ENCODE measurements at places on chromosomes 7 and 10. TPM values are rescaled to one million over a fixed set of nuclear protein-coding genes. Genes with fewer than 3 reads are reported as not detected.

DNA sequence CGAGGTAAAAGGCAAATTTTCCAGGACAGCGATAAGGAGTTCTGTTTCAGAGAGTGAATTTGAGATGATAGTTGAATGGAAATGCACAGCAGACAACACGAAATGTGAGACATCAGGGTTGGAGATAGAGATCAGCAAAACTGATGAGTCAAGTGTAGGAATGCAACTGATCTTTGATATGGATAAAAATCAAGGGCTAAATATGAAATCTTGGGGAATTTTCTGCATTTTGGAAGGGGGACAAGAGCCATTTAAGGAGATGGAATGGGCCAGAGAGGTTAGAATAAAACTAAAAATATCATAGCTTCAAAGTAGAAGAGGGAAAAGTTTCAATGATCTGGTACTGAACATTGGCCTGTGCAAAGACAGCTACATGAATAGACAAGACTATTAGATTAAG lies 11.5 kb downstream of the CISD1 start:
- DNase-seq: no peak

GRCh38 chr7:81299711-81300110 lies 380.9 kb upstream of the SEMA3C start:
- DNase-seq: no peak

DNA sequence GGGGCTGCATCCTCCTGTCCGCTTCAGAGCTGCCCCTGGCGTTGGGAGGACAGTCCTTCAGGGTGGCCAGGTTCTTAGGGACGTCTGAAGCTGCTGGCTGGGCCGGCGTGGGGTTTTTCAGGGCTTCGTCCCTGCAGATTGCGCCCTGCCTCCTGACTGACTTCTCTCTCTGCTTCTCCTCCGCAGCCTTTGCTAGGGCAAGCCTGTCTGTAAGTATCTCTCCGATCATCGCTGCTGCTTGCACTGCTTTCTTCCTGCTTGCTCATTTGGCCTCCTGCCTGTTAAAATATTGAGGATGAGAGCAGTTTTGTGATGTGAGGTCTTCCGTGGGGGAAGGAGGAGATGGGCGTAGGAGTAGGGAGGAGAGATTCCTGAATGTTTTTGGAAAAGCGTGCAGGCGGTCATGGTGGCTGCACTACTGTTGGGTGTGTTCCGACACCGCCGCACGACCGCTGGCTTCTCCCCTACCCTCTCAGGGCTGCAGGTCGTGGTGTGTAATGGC lies 25.3 kb downstream of the PFKFB3 start:
- no peak for DNase-seq

GRCh38 chr10:24568042-24568441 lies 155.6 kb downstream of the ARHGAP21 start:
- no peak for DNase-seq

DNA sequence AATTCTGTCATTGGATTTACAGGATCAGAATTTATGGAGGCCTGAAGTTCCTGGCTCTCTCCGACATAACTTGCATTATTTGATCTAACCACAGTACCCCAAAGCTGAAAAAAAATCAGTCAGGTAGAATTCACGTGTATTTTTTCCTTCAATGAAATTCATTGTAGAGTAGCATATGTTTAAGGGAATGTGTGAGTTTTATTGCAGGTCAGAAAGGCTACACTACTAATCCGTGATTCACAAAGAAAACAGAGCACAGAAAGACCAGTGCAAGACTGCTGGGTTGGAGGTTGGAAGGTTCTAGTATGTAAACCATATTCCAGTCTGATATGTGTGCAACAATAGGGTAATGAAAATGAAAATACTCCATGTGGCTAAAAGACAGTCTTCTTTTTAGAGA lies 247.0 kb upstream of the FERD3L start:
- no peak for DNase-seq

- peak; percentile 18 for DNase-seq
Measured at GRCh38 chr10:86162036-86162435, 204.6 kb downstream of the GRID1 start.

DNA sequence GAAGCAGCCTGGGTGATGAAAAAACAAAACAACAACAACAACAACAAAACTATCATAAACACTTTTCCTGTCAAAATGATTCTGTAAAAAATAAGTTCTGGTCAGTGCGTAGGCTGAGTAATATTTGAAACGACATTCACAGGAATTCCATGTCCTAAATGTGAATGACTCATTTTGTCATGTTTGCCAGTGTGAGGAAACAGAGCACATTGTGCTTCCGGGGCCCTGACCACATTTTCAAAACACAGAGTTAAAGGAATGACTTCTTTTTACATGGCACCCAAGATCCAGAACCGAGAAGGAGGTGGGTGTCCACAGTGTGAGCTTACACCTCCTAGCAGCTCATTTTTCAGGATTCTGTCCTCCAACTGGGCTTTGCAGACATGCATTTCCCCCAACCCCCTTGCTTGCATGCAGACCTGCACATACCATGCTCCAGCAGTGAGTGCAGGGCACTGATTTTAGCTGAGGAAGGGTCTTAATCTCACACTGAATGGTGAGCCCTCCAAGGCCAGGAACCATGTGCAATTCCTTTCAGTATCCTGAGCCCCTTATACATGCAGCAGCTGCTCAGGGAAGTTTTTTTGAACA lies 3.0 kb downstream of the CLRN3 start:
- DNase-seq: no peak

DNA sequence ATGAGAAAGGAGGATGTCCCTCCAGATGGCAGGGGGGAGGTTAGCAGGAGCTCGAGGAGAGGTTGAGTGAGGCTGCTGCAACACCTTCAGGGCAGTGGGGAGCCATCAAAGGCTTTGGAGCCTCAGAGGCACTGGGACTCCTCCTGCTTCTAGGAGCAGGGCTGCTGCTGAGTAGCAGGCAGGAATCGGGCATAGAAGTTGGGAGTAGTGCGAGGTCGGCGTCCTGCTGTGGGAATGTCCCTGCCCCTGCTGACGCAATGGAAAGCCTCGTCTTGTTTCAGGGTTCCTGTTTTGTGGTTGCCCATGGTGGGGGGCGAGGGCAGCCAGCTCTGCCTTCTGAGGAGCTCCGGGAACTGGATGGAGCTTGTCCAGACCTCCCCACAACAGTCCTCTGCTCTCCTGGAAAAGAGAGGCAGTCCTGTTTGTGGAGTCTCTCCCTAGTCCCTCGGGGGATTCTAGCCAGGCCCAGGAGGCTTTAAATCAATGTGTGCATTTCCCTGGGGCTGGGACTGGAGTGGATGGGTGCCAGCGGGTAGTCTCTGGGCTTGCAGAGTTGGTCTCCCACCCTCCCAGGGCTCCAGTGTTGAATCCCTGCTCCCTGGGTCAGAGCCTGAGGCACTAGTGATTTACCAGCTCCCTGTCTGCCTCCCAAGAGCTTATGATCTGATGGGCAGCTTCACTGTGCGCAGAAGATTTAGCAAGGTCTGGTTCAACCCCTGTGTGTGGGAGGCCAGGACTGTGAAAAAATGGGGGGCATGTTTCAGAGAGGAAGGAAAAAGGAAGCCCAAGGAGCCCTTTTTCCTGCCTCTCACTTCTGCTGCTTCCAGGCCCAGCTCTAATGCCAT lies 98.7 kb upstream of the PPIF start:
- DNase-seq: no peak

DNA sequence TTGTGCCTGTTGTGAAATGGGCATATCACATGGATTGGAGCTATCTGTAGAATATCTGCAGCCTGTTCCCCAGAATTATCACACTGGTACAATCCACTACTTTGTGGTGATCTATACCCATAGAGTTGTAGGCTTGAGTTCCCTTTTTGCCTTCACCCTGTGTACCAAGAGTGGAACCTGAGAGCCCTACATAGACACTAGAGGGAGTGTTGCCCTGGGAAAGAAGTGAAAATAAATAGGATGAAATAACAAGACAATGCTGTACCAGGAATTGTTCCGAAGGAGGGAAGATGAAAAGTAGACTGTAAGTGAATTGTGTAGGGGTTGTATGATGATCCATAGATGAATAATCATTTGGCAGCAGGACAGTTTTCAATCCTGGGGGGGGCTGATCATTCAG lies 9.0 kb downstream of the SORCS3 start:
- DNase-seq: no peak

DNA sequence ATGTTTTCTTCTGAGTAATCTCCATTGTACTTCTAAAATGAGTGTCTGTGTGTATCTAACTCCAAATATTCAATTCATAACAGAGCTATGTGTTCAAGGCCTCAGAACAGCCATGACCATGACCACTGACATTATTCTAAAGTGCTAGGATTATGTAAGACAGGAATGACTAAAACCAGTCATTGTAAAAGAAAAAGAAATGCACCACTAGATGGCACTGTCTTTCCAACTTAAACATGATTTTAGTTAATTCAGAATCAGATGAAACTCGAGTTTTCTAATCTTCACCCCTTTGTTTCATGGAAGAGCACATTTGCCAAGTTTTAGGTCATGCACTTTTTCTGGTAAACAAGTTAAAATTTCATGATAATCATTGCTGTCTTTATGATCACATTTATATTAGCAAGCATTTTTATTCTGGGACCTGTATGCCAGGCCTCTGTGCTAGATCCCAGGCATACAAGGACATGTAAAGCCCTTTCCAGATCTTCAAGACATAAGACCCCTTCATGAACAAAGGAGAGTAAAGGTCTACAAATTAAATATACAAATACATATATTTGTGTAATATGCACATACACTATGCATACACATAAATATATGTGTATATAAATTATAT lies 26.1 kb upstream of the RSU1 start:
- DNase-seq: peak; percentile 18

DNA sequence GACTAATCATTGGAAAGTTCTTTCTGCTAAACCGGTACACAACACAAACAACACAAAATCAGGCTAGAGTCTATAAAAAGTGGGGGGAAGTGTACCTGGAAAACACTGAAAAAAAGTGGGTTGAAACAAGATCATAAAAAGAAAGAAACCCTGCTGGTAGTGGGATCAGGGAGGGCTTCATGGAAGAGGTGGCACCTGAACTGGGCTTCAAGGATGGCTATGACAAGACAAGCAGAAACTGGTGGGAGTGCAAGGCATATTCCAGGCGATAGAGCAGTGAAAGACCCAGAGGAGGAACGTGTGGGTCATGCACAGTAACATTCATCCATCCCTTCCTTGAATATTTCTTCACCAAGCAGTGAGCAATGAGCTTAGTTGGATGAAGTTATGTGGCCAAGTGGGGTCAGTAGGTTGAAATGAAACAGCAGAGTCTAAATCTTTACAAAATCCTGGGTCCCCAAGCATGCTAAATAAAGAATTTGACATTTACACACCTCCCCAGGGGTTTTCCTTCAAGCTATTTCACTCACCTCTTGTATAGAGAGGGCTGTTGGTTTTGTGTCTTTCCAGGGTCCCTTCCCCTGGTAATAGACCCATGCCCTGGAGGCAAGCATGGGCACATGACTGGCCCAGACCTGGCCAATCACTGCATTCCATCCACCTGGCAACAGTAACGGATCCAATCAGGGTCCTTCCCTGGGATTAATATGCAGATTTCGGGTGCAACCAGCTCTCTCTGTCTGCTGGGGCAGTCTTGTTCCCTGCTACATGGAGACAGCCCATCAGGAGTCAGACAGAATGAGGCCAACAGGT lies 38.2 kb downstream of the SPOCK2 start:
- no peak for DNase-seq

DNA sequence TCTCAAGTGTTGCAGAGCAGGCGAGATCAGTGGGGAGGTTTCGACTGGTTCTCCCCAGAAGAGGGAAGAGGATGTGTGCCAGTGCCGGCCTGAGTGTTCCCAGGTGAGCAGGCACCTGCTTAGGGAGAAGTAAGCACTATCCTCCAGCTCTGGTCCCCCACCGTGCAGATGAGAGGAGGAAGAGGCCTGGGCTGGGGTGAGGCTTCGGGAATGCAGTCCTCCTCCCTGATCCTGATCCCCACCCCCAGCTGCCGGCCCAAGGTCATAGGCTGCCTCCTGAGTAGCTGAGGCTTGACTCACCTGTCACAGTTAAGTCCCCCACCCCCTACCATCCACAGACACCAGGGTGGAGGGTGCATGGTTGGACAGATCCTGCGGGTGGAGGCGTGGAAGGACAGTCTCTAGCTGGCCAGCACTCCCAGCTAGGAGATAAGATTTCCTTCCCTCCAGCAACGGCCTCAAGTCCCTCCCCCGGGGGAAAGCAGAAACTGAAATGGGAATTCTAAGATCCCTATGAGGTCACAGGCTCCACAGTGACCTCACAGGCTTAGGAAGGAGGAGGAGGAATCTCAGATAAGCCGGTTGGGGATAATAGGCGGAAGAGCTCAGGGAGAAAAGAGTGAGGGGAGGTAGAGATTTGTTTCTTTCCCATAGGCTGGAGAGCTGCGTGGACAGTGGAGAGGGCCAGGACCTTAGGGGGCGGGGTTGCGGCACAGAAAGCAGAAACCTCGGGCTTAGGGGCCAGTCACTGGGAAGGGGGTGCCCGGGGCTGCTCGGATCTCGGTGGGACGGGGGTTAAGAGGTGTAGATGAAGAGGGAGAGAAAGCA lies 1.0 kb downstream of the LRCH4 start:
- DNase-seq: no peak

DNA sequence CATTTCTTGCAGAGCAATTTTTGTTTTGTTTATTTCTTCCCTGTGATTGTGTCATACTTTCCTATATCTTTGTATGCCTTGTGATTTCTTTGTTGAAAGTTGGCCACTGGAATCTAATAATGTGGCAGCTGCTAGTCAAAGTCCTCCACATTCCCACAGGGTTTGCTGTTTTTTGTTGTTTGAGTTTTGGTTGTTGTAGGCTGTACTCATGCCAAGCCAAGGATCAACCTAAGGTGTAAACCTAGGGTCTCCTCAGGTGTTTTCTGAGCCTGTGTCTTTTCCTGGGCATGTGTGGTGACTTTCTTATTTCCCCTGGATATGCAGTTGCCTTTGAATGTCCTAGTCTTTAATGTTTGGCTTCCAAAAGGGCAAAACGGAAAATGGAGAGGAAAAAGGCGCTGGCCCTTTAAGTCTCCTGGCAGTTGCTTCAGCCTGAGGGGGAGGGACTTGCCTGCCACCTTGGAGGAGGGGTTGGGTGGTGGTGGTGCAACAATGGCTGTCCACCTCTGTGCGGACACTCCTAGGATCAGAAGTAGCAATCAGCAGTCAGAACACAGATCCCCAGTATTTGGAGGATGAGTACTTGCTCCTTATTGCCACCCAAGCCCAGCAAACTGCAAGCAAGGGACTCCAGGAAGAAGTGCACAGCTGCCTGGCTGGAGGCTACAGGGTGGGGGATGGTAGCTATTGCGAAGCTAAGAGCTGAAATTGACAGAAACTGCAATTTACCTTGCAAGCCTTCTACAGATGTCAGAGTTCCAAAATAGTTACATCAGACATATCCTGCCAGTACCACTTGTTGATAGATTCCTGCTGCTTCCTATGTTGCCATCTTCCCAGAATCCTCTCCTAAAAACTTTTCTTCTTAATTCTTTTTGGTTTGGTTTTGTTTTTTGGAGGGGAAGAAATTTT lies 5.6 kb upstream of the ZNF518A start:
- DNase-seq: no peak

DNA sequence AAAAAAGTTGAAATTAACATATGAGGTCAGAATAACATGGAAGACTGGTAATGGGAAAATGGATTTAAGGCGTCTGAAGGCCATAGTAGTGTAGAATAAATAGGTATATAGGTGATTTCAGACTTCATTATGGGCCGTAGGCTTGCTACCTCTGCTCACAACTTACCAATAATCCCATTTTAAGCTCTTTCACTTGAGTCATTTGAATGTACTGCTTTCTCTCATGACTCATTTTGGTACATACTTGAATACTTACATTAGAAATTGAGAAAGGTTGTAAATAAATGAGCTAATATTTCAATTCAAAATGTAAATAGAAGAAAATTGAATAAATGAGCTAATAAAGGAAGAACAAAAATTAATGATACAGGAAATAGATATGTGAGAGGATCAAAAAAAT lies 42.2 kb upstream of the NEUROD6 start:
- no peak for DNase-seq

The MUC3A gene
- not detected for total RNA-seq

The ANKRD16 gene
- total RNA-seq: 3.3 TPM

The ZSCAN21 gene
- total RNA-seq: 3.8 TPM

The RET gene
- not detected for total RNA-seq

Data from activated naive CD4-positive, alpha-beta T cell treated with anti-CD3 and anti-CD28 coated beads, Interleukin-2, amount 50 U/mL, for 72 hours (primary cell).